ENCODE measurements at places on chromosomes 12 and 14. TPM values are rescaled to one million over a fixed set of nuclear protein-coding genes. Genes with fewer than 3 reads are reported as not detected.

Gene PLEK2
- total RNA-seq, result 1.2 TPM

Gene CHGA
- total RNA-seq, result 17.2 TPM

Gene SERPINA12
- not detected for total RNA-seq

Gene NRXN3
- total RNA-seq, result 2.9 TPM

Gene P2RX2
- total RNA-seq, result 1.6 TPM

Gene LALBA
- not detected for total RNA-seq

Gene CYP27B1
- 3.2 TPM for total RNA-seq

Gene IGF1
- total RNA-seq, result not detected

Gene MMP17
- 67.1 TPM for total RNA-seq

Gene KIF5A
- 16.1 TPM for total RNA-seq

Gene SDR39U1
- 56.7 TPM for total RNA-seq

Gene IRAK3
- total RNA-seq, result 0.89 TPM

Gene NRIP2
- total RNA-seq, result not detected

Gene IFNG-AS1
- total RNA-seq, result not detected

DNA sequence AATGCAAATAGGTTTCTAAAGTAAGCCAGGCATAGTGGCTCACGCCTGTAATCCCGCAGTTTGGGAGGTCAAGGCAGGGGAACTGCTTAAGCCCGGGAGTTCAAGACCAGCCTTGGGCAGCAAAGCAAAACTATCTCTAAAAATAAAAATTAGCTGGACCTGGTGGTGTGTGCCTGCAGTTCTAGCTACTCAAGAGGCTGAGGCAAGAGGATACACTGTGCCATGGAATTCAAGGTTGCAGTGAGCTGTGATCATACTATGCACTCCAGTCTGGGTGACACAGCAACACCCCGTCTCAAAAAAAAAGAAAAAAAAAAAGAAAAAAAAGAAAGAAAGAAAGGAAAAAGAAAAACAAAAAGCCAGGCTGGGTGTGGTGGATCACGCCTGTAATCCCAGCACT lies 46.3 kb downstream of the HECTD1 start:
- no peak for DNase-seq

GRCh38 chr12:119989731-119990381 lies 820 bp downstream of the BICDL1 start:
- DNase-seq, result peak; percentile 87

- DNase-seq, result no peak
Observed at GRCh38 chr14:93720981-93721483, 67.3 kb downstream of the PRIMA1 start.

- no peak for DNase-seq
Observed at GRCh38 chr14:98946940-98947339, 325.1 kb downstream of the BCL11B start.

- DNase-seq, result no peak
Observed at GRCh38 chr12:51997136-51997535, 9.6 kb upstream of the TAMALIN start.

GRCh38 chr12:19138956-19139355 lies 9.4 kb downstream of the PLEKHA5 start:
- DNase-seq, result no peak

DNA sequence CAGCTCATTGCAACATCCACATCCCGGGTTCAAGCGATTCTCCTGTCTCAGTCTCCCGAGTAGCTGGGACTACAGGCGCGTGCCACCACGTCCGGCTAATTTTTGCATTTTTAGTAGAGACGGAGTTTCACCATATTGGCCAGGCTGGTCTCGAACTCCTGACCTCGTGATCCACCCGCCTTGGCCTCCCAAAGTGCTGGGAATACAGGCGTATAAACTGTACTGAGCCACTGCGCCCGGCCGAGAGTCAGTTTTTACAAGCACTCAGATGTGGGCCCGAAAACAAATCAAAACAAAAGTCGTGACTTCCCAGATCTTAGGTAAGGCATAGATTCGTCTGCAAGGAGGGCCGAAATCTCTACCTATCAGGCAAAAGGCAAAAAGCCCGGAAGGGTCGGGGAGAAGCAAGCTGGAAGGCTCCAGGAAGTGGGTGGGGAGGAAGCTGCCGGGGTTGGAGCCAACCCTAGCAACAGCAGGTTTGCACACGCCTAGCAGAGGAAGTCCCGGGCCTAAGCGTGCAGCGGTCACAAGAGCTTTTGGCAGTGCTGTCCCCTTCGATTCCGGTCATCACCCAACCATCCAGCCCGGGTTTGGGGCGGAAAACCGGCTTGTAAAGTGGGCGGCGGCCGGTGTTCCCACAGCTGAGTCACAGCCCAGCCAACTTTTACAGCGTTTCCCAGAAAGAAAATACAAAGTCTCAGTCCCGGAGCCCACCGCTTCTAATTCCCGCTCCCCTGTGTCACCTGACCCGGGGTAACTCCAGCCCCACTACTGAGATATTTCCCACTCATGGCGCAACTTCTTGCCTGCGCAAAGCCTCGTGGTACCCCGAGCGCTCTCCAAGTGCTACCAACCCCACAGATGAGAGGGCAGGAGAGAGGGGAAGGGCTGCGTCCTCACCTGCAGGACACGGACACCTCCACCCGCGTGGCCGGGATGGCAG lies 583 bp downstream of the CPNE8 start:
- peak; percentile 65 for DNase-seq

- DNase-seq, result peak; percentile 75
Observed at GRCh38 chr14:103854822-103855733, 7.7 kb upstream of the PPP1R13B start.

DNA sequence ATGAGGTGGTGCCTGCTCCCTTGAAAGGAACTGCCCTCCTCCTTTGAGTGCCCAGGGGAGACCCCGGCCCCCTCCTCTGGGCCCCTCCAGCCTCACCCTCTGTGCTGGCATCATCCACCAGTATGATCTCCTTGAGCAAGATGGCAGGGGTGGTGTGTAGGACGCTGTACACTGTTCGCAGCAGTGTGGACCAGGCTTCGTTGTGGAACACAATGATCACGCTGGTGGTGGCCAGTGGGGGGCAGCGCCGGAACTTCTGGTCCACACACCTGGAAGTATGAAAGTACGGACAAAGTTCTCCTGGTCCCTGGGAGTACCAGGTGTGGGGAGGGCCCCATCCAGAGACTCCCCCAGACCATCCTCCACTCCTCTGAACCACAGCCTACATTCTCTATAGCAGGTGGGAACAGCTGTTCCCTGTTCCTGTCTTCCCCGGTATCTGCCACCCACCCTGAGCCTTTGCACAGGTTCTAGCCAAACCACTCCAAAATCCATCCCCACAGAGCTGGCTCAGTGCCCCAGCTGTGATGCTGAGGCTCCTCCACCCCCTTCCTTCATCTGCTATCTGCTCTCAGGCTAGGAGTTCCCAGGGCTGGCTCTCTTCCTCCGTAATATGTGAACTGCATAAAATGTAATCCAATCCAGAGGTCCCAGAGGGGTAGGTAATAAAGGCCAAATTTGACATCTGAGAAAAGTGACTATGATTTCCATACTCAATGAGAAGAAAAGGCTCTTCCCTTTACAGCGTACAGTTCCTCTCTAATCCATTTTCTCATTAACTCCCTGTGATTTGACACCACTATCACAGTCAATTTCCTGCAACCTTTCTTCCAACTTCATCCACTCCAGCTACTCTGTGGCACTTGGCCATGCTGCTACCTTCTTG lies 13.9 kb downstream of the GALNT6 start:
- DNase-seq, result no peak

DNA sequence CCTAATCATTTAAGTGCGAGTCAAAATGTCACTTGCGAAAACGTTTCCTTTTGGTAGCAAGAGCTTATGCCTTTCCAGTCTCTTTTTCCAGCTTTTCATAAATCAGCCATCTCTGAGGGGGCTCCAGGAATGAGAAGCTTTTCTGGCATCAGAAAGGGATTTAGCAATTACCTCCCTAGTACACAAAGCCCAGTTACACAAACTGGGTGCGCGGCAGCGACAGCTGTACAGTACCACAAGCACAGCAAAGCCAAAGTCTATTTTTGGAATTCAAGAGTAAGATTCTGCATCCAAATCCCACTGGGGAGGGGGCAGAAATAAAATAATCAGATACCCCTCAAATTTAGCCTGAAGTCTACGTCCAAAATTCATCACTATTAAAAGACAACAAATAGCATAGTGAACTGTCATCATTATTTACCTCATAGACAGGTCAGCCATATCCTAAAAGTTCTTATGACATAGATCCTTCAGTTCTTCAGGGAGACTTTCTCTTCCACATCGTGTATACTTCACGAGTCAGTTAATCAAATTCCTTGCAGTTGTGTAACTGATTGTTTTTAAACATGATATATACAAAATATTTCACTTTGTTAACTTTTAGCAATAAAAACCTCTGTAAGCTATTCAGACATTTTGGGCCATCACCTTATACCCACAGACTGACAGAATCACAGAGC lies 150.8 kb downstream of the TTC7B start:
- DNase-seq, result no peak

- DNase-seq, result peak; percentile 69
Observed at GRCh38 chr12:104358353-104359003, 54.9 kb downstream of the EID3 start.

DNA sequence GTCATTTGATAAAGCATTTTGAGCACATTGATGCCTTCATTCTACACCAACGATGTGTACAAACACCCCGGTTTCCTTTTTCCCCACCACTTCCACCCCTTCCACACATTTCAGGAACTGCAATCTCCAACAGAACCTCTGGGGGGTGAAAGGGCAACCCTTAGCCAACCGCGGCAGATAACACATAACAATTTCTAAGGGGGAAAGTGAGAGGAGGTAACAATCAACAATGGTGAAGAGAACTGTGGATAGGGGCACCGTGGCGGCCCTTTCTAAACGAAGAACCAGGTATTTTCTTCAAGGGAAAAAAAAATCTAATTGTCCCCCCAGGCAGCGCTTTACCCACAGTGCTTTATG lies 1.1 kb downstream of the KITLG start:
- DNase-seq, result peak; percentile 32

DNA sequence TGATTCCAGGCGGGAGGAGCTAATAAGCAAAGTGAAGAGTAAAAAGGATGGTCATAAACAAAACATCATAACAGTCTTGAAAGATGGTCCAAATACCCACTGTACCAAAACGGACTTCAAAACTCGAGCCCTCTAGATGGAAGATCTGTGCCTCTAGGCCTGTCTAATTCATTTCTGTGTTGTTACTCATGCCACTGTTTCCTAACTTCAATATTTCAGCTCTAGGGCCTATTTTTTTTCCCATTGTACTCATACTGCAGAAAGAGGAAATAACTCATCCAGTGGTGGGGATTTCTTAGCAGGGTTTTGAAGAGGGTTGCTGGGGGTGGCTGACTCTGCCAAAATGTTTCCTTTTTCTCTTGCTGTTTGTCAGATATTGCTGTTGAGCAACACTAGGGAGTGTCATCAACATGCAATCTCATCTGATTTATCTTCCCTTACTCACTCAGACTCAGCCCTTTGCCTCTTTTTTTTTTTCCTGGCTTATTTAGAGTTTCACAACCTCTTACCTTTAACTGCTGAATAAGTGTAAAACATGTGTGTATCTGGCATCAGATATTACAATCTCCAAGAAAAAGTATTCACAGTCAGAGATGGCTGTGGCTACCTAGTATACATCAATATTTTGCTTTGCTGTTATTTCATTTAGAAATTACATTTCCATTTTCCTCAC lies 189.6 kb downstream of the DUSP6 start:
- DNase-seq, result no peak

DNA sequence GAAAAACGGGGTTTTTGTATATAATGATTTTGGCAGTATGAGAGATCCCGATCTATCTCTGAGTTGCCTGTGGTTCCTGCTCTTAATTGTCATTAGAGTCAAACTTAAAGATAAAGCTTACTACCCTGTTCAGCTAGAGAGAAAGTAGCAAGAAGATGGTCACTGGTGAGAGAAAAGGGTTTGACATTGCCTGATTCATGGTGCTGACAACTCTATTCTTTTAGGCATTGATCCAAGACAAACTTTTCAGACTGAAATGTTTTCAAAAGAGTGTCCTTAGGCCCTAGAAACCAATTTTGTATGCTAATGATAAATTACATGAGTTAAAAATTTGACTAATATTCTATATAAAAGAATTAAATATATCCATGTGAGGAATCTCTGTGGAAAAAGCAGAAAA lies 35.1 kb downstream of the PELI2 start:
- DNase-seq, result no peak

DNA sequence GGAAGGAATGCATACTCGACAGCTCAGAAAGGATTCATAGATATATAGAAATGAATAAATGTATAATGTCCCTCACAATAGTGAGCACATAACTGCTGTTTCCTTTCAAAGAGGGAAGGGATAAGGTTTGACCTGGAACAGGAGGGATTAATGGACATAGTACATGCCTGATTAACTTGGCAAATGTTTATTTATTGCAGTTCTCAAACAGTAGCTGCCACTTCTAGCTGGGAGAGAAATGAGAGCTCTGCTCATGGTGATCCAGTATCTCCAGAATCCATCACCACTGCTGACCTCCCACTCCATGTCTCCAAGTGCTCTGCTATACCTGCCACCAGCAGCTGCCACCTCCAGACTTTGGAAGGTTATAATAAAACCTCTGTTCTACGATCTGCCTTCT lies 108.1 kb downstream of the LRIG3 start:
- no peak for DNase-seq

GRCh38 chr12:53103860-53104305 lies 597 bp downstream of the SOAT2 start:
- no peak for DNase-seq

- DNase-seq, result peak; percentile 29
Observed at GRCh38 chr14:70642303-70643235, 853 bp downstream of the TTC9 start.

- DNase-seq, result no peak
Observed at GRCh38 chr12:69570000-69570516, 15.2 kb upstream of the CCT2 start.

- no peak for DNase-seq
Observed at GRCh38 chr12:88298761-88299242, 156.7 kb downstream of the TMTC3 start.

- DNase-seq, result no peak
Observed at GRCh38 chr12:54413284-54414190, 5.5 kb downstream of the ITGA5 start.

- no peak for DNase-seq
Observed at GRCh38 chr14:69631509-69631908, 20.1 kb downstream of the SUSD6 start.

DNA sequence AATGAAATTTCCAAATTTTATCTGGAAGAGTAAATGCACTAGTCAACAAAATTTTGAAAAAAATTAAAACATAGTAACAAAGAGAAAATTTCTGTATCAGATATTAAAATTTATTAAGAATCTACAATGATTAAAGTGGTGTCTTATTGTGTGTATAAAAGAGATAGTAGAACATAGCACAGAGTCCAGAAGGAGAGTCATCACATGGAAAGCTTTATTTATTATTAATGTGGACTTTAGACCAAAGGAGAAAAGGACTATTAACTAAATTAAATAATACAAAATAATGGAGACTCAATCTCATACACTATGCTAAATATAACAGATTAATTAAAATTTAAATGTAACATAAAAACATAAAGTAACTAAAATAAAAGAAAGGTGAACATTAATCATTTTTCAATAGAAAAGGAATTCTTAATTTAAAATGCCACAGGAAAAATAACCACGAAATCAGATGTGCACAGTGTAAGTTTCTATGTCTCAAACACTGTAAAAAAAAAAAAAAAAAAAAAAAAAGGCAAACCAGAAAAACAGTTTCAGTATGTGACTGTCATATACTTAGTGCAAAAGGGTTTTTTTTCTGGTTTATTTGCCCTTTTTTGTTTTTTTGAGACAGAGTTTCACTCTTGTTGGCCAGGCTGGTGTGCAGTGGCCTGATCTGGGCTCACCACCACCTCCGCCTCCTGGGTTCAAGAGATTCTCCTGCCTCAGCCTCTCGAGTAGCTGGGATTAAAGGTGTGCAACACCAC lies 95.4 kb downstream of the MYF5 start:
- DNase-seq, result no peak

Data from WTC11 (cell line).